ENCODE measurements at places on chromosomes 5 and 9.
A peak's percentile ranks its signal among the peaks of the same experiment; 100 is the strongest.

DNA sequence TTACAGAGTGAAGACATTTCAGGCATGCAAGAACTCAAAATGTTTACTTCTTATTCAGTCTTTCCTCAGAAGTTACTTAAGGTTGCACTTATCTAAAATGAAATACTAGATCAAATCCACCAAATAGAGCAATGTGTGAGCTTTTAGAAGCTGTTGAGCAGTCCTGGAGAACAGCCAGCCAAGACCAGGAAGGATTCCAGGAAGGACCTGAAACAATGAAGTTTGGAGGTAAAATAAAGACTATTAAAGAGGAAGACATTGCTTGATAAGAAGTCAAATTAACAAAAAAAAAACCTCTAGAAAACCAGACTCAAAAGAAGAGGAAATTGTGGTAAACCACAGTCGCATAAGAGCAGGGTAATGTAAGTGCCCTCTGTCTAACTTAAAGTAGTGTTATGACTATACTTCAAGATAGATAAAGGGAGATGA, 156.2 kb upstream of the S1PR3 start:
- DNase-seq = no peak

- no peak for DNase-seq
These were observed 95.9 kb upstream of the FBN2 start for GRCh38 chr5:128633901-128634300.

DNA sequence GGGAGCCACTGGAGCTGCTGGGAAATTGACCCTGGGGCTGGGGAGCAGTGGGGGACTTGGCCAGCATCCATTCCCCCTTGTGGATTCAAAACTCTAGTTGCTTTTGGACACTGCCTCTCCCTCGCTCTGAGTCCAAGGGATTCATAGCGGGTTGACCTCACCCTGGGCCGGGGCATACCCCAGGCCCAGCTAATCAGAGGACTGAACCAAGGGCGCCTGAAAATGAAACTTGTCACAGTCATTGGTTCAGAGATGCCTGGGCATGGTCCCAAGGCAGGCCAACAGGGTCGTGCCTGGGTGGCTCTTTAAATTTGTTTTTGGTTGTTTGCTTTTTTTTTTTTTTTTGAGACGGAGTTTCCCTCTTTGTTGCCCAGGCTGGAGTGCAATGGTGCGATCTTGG, 22.6 kb downstream of the STK10 start:
- DNase-seq = no peak

- DNase-seq = no peak
These were observed 104.2 kb downstream of the TRIM32 start for GRCh38 chr9:116791326-116791725.

DNA sequence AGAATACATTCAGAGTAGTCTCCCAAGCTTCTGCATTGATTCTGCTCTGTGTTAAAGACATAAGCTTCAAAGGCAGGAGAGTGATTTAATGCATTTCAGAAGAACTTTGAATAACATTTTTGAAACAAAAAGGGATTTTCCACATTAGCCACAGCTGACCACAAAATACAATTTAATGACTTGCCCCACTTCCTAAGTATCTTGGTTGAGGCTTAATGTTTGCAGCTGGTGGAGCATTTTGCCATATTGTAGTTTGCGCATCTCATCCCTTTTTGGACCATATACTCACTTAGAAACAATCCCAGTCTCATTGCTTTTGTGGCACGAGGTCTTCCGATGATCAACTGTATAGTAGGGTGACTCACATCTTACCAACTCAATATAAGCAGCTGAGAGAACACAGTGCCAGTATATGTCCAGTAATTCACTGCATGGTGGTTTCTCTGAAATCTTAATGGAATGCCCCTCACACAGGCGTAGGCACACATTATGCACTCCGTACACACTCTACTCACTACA, 455.8 kb upstream of the PTGER4 start:
- peak; percentile 47 for DNase-seq

- no peak for DNase-seq
These were observed 1197.5 kb upstream of the CDH18 start for GRCh38 chr5:21185536-21185935.

DNA sequence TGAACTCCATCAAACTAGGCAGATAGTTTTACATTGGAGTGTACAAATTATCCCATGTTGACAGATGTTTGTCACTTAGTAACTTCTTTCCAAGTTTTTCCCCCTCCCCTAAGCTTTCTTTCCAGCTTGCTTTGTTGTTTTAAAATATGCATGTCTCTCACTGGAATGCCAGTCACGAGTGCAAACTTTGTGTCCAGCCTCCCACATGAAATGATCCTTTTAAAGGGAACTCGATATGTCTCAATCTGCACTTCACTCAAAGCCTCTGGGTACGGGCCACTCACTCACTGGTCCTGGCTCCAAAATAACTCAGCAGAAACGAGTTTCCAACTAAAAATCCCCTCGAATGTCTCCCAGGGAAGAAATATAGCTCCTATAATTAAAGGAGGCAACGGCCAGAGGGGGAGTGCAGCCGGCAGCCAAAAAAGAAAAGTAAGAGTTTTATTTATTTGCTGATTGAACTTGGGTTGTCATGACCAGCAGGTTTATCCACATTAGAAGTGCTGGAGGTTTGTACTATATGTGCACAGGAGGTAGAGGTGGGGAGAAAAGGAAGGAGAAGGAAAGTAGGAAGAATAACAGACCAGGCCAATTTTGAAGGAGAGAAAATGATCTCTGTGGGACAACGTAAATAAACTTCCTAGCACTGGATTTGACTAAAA, 17.5 kb downstream of the NR2F1 start:
- DNase-seq = no peak

DNA sequence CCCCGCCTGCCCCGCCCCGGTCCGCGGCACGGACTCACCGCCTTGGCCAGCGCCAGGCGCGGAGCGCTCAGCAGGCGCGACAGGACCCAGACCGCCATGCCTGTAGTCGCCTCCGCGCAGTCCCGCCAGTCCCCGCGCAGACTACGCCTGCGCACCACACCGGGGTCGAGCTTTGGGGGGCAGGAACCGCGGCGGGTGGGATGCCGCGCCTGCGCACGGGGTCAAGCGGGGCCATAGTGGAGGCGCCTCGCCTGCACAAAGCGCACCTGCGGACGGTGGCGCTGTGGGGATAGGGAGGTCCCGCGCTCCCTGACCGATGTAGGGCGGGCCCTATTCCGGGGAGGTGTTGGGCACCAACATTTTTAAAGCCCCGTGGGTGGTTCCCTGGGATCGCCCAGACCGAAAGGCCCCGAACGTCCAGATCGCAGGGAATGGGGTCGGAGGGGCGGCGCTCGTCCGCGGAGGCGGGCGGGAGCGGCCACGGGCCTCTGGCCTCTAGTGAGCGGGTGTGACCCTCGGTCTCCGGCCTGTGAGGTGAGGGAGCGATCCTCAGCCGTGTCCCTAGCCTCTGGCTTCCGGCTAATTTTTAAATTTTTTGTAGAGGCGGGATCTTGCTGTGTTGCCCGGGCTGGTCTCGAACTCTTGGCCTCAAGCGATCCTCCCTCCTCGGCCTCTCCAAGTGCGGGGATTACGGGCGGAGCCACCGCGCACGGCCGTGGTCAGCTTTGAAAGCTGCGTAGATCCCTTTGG, 70.8 kb upstream of the LPCAT1 start:
- peak; percentile 32 for DNase-seq

DNA sequence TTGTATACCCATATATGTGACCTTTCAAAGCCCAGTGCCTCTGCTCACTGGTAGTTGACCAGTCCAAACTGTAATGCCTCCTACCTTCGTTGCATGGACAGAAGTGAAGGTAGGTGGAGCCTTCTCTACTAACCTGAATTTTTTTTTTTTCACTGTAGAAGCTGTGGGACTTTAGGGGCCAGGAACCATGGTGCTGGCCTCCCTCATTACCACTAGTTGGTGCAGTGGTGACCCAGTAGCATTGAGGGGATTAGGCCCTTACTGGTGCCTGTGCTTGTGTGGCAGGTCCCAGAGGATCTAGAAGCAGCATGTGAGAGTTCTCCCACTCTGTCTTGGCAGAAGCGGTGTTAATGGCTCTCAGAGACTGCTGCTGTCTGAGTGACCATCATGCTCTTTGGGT, 2.3 kb downstream of the RALGPS1 start:
- DNase-seq = no peak

DNA sequence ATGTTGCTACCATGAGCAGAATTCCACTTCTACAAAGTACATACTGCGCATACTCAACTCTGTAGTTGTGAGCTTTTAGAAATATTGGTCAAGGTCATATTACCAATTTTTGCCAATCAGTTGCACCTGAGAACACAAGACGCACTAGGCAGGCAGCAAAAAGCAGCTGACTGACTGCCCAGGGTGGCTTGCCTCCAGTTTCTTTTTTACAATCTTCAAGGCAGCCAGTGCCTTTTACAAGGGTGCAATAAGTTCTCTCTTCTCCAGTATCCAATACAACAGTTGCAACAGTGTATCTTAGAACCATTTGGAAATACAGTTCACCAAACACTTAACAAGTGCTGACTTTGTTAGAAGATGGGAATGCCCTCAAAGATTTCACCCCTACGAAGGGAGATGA, 16.1 kb upstream of the FOXB2 start:
- DNase-seq = no peak

DNA sequence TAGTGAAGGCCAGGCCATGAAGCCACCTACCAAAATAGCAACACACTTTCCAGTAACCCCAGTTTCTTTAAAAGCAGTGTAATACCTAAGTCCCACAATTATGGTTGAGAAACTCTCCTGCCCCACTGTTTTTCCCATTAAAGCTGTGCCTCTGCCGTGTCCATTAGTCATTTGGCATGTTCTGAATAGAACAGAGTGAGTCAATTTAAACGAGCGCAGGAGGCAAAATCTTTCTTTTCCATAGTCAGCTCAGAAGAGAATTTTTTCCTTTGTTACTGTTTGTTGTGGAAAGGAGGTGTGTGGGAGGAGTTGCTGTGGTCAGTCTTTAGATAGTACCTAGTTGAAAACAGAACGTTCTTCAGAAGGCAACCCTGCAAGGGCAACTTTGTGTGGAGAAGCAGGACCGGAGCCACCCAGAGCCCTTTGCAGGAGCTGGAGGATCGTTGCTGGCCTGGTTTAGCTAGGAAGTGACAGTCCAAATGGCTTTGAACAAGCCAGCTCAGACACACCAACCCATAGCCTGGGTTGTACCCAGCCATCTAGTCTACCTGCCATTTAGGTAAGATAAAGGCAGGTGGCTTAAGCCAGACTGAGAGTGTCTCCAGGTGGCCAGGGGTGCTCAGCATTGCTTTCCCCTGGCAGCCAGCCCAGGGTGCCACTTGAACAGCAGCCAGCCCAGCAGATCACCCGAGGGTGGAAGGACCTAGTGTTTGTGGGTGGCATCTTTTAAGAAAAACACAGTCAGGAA, 30.4 kb downstream of the GADD45G start:
- DNase-seq = no peak

- DNase-seq = peak; percentile 64
These were observed 125.3 kb upstream of the ABCA1 start for GRCh38 chr9:105053209-105053652.

DNA sequence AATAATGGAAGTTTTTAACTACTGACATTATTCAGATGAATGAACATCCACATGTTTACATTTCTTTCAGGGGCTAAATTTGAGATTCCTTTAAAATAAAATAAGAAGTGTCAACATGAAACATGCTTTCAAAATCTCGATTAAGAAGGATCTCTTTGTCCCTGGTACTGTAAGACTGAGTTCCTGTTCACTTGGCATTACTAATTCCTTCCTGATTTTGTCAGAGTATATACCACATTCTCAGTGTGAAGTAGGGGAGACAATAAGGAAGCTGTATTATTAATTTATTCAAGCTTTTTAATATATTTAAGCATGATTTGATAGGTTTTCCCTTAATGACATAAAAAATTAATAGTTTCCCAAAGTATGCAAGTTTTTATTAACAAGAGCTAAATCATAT, 81.5 kb upstream of the GRHPR start:
- no peak for DNase-seq

DNA sequence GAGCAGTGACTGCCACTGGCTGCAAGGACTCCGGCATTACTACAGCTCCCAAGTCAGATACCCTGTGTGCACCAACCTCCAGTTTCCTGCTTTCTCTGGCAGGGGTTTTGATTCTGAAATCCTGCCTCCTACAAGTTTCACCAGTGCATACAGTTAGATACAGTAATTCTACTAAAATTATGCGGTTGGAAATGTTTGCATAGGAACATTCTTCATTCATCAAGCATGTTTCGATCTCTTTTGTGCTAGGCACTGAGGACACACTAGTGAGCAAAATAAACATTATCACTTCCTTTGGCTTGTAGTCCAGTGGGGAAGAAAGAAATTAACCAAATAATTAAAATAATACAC, 152.2 kb downstream of the TMEM167A start:
- no peak for DNase-seq

DNA sequence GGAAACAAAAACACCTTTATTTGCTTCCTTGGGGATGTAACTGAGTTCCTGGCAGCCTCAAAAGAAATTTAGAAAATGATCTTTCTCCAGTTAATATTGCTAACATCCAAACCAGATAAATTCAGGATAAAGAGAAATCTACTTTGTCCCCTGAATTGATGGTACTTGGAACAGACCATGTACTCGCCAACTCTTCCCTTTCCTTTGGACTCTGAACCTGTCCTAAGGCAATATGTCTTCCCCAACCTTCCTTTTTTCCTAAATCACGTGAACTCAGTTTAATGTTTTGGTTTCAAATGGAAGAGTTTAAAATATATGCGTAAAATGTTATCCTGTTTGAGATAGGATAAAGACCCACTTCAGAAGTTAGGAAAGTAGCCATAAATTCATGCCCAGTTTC, 28.0 kb downstream of the ACO1 start:
- DNase-seq = no peak

DNA sequence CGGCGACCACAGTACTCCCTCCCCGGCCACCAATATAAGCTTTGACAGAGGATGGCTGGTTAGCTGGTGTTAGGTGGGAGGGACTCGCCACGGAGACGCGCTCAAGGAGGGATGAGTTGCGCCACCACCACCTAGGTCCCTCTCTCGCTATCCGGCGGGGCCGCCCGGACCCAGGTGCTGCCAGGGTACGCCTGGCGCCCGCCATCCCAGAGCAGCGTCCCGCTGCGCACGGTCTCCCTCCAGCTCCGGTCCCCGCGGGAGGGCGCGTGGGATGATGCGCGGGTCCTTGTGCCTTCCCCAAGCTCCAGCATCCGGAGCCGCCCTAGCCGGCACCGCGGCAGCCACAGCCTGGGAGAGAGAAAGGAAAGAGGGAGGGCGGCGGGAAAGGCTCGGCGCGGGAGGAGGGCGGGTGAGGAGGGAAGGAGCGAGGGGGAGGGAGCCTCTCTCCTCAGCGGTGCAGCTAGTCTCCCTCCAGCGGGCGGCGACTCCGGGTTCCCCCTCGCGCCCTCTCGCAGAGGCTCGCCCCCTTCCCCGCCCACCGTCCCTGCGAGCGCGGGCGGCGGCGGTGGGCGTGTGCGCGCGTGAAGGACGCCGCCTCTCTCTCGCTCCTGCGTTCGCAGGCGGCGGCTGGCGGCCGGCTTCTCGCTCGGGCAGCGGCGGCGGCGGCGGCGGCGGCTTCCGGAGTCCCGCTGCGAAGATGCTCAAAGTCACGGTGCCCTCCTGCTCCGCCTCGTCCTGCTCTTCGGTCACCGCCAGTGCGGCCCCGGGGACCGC, at the start of gene CAMK4:
Gene CAMK4, plus strand, starts transcription at position 598 of the 774 bp plus-strand sequence. Its CDS starts 100 bp downstream, at position 698.
- DNase-seq = no peak

DNA sequence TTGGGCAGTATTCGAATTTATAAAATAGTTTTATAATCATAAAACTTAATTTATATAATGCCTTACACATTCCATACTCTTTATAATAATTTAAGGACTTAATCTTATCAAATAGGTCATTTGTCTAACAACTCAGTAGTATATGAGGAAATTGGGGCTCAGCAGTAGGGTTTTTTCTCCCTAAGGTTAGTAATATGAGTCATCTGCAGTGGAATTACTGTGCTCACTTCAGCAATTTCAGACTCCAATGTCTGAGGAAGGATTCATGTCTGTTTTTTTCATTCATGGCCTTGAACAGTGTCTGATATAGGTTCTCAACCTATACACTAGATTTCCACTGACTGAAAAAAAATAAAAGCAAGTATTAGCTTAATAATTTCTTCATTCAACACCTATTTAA, 7.4 kb downstream of the DMRTA1 start:
- DNase-seq = no peak
